ENCODE measurements at places on chromosomes 5 and 9. TPM values are rescaled to one million over a fixed set of nuclear protein-coding genes. Genes with fewer than 3 reads are reported as not detected.

Gene TAF11L10
- not detected for polyA plus RNA-seq

Gene SLCO6A1
- not detected for polyA plus RNA-seq

Gene ZNF618
- 9.4 TPM for polyA plus RNA-seq

Gene GARNL3
- 8.9 TPM for polyA plus RNA-seq

Gene CFAP157
- polyA plus RNA-seq, result 0.22 TPM
